ENCODE measurements at places on chromosomes 5 and 9.

DNA sequence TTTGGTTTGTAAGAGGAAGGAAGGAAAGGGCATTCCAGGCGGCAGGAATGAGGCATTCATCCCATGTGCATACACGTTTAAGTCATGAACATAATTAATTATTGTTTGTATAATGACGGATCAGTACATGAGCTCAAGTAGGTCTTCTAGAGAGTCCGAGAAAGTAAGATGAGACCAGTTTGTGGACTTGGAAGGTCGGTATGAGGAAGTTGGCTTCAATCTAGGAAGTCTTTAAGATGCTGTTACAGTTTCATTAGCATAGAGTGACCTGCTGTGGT, 2.1 kb downstream of the GTF3C4 start:
- no peak for DNase-seq

- DNase-seq: no peak
These were observed 69.1 kb downstream of the IL6ST start for GRCh38 chr5:55925712-55926111.

DNA sequence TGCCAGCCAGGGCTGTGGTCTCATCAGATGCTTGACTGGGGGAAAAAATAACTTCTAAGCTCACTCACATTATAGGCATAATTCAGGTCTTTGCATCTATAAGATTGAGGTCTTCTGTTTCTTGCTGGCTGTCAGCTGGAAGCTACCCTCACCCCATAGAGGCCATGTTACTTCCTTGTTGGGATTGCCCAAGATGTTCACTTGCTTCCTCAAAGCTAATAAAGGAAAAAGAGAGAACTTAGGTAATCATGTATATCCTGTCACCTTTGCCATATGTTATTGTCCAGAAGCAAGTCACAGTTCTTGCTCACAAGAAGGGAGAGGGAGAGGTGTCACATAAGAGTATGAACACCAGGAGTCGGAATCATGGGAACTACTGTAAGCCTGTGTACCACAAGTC, 38.7 kb upstream of the ANKRD34B start:
- no peak for DNase-seq

GRCh38 chr5:158985492-158985891, 114.2 kb downstream of the EBF1 start:
- no peak for DNase-seq

- no peak for DNase-seq
These were observed 142.3 kb upstream of the KLF9 start for GRCh38 chr9:70556771-70557170.

- no peak for DNase-seq
These were observed 244.2 kb upstream of the PIK3R1 start for GRCh38 chr5:67971223-67971830.

GRCh38 chr9:38288502-38288901, 104.0 kb upstream of the ALDH1B1 start:
- no peak for DNase-seq

DNA sequence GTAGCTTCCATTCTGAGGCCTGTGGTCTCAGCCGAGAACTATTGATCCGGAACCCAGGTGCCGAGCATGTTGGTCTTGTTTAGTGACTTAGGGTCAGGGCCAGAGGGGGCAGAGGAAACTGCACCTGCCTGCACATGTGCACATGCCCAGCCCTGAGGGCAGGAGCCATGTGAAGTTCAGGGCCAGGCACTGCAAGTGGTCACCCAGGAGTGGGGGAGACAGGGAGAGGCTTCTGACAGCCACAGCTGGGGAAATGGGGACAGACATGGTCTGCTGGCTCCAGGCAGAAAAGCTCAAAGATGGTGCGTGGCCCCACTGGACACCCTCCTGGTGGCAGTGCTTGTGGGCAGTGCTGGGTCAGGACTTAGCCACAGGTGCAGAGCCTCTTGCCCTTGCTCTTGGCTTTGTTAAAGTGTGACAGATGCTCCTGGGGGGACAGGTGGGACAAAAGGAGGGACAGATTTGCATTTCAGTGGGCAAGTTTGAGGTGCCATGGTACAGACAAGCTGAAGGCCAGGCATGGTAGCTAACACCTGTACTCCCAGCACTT, 134.4 kb downstream of the CACNA1B start:
- DNase-seq: no peak

DNA sequence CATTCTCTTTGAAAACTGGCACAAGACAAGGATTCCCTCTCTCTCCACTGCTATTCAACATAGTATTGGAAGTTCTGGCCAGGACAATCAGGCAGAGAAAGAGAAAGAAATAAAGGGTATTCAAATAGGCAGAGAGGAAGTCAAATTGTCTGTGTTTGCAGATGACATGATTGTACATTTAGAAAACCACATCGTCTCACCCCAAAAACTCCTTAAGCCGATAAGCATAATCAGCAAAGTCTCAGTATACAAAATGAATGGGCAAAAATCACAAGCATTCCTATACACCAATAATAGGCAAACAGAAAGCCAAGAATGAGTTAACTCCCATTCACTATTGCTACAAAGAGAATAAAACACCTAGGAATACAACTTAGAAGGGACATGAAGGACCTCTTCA, 21.0 kb upstream of the EPB41L4A start:
- DNase-seq: no peak

GRCh38 chr9:33442125-33442524, 5.3 kb downstream of the AQP3 start:
- no peak for DNase-seq

- DNase-seq: no peak
These were observed 129.4 kb upstream of the ICE1 start for GRCh38 chr5:5293029-5293428.

DNA sequence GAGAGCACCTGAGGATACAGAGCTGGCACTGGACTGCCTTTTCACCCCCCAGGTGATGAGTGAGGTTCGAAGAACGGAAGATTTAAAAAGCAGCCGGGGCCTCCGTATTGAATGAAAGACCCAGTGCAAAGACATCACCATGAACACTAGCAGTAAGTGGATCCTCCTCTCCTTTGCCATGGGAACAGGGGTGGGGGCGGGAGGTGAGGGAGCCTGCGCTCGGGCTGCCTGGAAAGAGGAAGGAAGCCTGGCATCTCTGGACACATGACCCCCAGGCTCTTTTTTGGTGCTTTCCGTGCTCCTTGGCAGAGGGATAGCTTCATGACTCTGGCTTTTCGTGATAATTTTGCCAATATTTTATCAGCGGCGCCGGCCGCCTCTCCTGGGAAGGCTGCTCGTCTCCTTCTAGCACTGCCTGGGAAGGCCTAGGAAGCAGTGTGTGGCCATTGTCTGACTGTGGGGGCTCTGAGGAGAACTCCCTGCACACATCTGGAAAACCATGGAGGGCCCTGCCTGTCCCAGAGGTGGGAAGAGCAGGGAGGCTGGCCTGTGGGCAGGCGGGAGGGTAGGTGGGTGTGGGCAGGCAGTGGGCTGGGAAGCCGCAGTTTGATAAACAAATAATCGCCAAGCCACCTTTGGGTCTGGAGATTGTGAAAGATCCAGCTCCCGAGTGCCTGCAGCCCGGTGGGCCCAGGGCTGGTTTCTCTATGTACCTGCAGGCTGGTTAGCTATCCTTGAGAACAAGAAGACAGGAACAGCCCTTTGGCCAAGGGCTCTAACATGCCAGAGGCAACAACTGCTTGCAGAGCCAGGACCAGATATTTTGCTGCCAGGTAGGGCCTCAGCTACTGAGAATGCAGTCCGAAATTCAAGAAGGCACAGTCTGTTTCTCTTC, 911 bp downstream of the ABLIM3 start:
- DNase-seq: no peak

- DNase-seq: no peak
These were observed 10.3 kb upstream of the CRHBP start for GRCh38 chr5:76942581-76942980.

DNA sequence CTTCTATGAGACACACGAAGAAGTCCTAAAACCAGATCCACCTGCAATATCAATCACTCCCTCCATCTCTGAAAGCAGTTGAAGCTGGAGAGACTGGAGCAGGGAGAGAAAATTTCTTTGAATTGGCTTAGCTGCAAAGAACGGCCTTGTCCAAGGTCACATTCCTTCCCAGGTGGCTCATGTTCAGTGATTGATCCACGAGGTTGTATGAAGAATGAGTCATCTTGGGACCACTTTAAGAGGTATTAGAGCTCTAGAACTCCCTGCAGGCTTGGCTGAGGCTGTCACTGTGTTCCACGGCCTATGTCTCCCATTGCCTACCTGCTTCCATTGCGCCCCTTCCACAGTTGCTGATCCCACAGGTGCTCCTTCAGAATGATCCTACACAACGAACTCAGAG, 68.2 kb downstream of the HMHB1 start:
- DNase-seq: no peak

GRCh38 chr5:56837381-56837780, 22.0 kb downstream of the MAP3K1 start:
- no peak for DNase-seq

- DNase-seq: no peak
These were observed 181.9 kb upstream of the ADRA1B start for GRCh38 chr5:159734366-159734765.

DNA sequence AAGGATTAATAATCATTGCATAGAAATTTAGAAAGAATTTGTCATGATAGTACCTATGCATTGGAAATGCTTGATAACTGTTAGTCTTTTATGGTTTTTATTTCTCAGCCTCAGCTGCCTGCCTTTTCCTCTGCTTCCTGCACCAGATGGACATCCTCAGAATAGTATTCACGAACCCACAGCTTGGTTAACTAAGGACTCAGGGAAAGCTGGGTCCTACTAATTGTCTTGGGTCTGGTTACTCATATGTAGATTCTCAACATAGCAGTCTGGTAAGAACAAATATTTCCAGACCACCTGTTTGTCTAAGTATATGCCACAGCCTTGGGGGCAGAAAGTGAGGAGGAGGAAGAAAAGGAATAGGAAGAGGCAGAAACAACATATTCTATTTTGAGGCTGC, 464.5 kb upstream of the SMARCA2 start:
- no peak for DNase-seq

GRCh38 chr9:30758726-30759446, 1625.6 kb upstream of the ACO1 start:
- no peak for DNase-seq

DNA sequence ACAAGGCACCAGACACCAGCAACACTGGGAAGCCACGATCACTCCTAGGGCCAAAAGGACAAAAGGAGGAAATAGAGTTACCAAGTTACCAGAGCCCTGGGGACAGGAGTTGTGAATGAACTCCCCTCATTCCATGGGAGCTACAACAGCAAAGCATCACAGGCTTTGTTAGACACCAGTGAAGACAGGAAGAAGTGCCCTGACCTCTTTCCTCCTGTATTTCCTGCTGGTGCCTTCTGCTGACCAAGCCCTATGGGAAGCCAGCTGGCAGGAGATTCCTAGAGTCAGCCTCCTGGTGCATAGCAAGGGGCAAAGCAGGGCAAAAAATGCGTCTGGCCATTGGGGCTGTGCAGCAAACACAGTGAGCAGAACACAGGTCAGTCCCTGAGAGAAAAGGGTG, 374.7 kb downstream of the ZSWIM6 start:
- DNase-seq: no peak

DNA sequence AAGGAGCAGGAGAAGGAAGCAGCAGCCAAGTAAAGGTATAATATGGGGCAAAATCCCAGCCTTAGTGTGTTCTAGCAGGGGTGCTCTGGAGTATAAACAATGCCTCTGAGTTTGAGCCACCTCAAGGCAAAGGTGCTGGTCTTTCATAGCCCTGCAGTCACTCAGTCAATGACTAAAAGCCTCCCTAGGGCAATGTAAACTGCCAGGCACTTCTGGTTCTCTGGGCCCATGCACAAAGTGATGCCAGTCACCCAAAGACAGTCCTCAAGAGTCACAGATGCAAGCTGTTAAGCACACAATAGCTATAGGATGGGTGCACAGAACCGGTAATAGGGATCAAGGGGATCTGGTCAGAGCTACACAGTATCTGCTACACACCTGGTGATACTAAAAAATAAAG, 12.6 kb downstream of the ZBTB5 start:
- DNase-seq: no peak

DNA sequence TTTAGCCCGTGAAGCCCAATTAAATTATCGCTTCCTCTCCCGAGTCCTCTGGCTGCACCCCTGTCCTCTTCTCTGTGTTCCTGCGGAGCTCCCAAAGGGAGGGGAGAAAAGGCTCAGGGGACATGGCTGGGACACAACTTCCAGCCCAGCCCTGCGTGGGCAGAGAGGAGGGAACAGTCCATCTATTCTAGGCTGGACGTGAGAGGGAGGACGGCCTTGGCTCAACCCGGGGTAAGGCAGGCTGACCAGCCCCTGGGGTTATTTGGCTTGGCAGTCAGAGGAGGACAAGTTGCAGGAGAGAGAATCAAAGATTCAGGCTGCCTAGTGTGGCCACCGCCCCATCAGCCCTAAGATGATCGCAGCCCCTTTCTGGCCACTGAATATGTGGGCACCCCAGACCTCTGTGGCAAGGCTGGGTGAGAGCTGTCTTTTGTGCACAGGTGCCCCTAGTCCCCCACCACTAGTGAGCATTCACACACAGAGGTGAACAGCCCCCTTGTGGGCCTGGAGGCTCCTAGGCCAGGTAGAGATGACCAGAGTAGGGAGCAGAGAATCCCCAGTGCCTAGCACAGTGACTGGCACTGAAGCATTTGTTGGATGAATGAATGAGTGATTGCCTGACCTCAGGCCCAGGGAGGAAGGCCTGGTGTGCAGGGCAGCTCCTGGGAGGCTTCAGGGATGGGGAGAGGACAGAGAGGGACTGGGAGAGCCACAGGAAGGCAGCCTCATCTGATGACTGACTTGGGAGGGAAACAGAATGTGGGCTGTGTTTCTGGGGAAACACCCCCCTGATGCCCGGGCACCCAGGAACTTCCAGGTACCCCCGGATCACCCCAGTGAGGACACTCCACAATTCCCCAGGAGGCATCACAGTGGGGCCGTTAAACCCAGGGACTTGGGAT, 133.9 kb downstream of the C9orf50 start:
- no peak for DNase-seq

DNA sequence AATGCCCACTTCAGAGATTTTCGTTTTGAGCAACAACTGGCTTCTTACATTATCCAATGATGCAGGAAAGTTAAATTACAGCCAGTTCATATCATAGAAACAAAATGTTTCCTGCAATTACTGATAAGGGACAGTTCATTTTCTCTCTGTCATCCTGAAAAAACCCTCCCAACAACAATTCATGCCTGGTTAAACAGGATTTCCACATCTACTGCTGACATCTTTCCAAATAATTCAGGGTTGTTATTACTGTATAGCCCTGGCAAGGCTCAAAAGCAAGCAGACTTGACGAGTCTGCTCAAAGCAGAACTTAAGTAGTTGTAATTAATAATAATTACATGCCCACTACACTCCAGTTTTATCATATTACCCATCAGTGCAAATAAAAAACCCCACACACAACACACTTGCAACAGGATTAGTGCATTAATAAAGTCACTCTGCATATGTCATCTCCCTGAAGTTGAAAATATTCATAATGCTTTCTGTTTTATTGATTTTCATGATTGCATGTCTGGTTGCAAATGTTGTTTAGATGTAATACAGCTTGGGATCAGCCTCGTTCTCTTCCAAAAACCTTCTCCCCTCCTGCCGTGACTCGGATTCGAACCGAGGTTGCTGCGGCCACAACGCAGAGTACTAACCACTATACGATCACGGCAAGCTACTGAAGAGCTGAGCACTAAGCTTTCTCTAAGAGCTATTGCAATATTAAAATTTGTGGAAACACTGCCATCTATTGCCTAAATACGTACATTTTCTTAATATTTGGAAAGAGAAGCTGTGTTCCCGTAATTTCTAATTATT, 119.6 kb upstream of the NFIB start:
- DNase-seq: peak; percentile 30

- no peak for DNase-seq
These were observed 1371.0 kb upstream of the CDH6 start for GRCh38 chr5:29822521-29822920.

Measured in amniotic stem cell (primary cell).